ENCODE measurements at places on chromosomes 4 and X.

DNA sequence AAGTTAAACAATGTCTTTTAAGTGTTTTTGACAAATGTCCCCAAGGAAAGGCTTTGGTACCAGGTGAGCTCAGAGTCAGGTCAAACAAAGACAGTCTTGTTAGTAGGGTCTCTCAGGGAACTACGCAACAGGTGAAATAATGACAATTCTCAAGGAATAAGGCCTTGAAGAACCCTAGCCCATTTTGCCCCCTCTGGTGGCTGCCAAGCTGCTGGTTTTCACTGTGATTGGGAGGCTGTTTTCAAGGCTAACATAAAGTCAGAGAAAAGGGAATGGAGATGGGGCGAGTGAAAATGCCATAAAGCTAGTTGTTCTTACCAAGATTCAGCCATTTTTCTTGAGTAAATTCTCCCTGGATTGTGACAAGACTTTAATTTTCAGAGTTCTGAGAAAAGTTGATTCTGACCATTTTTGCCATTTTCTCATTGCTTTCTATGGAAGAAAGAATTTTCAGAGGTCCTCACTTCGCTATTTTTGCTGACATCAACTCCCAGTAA, 58.7 kb downstream of the RWDD4 start:
- no peak for DNase-seq

DNA sequence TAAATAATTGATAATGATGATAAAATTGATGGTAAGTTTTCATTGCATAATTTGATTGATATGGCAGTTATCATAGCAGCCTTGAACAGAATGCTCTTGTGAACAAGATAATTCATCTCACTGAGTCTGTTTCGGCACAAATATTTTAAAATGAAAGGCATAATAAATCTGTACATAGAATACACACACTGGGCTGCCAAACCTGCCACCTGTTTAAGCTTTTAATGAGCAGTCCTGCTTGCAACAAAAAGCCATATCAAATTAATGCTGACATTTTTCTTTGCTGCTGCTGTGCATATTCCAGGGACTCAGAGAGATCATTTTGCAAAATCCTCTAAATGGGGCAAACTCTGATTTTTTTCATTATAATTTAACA, 201.1 kb downstream of the ARHGAP24 start:
- no peak for DNase-seq

DNA sequence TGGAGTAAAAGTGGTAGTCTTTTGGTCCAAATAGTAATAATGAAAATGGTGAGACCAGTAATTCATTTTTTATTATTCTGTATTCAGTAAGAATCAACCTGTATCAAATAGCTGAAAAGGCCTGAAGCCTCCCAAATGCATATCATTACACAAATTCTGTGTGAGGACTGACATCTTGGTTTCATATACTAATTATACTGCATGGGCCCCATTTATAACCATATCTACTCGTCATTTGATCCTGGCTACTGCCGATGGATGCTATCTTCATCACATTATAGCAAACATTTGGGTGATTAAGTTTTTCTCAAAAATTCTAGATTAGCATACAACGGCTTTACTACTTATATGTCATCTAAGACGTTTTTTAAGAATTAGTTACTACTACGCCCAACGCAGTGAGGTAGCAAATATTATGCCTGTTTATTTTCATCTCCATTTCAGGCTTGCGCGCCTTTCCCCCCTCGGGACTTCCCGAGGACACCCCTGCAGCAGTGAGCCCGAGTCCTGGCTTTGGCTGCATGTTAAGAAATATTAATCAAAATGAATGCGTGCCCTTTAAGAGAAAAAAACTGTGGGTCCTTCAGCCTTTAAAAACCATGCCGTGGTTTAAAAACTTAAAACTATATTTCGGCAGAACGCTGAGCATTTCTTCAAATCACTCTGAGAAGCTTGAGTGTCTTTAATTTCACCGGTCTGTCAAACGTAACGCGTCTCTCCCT, 814 bp upstream of the MMAA start:
- no peak for DNase-seq

GRCh38 chr4:158930639-158930972, 161.8 kb downstream of the FNIP2 start:
- no peak for DNase-seq
